Left renal cortex interstitium (tissue), 4 donors: ENCODE measurements at places on chromosomes 7 and 10. TPM values are rescaled to one million over a fixed set of nuclear protein-coding genes. Genes with fewer than 3 reads are reported as not detected.

HTR7 gene
- 1.1 TPM for polyA plus RNA-seq

P4HA1 gene
- polyA plus RNA-seq = 67.9 TPM

IRF5 gene
- polyA plus RNA-seq = 8.9 TPM

TAS2R41 gene
- not detected for polyA plus RNA-seq

SEMA3D gene
- 46.8 TPM for polyA plus RNA-seq

MYL7 gene
- polyA plus RNA-seq = not detected

AKR1C4 gene
- not detected for polyA plus RNA-seq

FOXI2 gene
- 1.3 TPM for polyA plus RNA-seq

TACC2 gene
- 53.8 TPM for polyA plus RNA-seq

IFIT2 gene
- polyA plus RNA-seq = 12.8 TPM

LEP gene
- polyA plus RNA-seq = 0.37 TPM

TAX1BP1 gene
- 105 TPM for polyA plus RNA-seq

PLEKHA1 gene
- polyA plus RNA-seq = 83.6 TPM

GPR26 gene
- not detected for polyA plus RNA-seq
